ENCODE measurements at places on chromosomes 13 and 19. TPM values are rescaled to one million over a fixed set of nuclear protein-coding genes. Genes with fewer than 3 reads are reported as not detected.
A peak's percentile ranks its signal among the peaks of the same experiment; 100 is the strongest.

The LYPD5 gene
- 0.33 TPM for total RNA-seq

The CFAP97D2 gene
- not detected for total RNA-seq

- no peak overlapping the region for H3K27ac ChIP-seq
- H3K4me1 ChIP-seq: peaks cover 19% of the 10 kb centered on the region
- peak overlapping the region; percentile 51 for H3K4me3 ChIP-seq
- peaks cover 57% of the 10 kb centered on the region for H3K27me3 ChIP-seq
- peaks cover 3% of the 10 kb centered on the region for H3K36me3 ChIP-seq
Measured at GRCh38 chr19:46492841-46493235, 2.8 kb downstream of the PNMA8B start.

DNA sequence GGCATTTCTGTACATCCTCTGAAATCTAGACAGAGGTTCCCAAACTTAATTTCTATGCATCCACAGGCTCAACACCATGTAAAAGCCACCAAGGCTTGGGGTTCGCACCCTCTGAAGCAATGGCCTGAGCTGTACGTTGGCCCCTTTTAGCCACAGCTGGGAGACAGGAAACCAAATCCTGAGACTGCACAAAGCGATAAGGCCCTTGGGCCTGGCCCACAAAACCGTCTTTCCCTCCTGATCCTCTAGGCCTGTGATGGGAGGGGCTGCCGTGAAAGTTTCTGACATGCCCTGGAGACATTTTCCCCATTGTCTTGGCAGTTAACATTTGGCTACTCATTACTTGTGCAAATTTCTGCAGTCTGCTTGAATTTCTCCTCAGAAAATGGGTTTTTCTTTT lies 766.4 kb downstream of the GPC5 start:
- H3K36me3 ChIP-seq: peaks cover 3% of the 10 kb centered on the region
- DNase-seq: no peak
- H3K27me3 ChIP-seq: no peaks in the 10 kb centered on the region
- H3K27ac ChIP-seq: no peak overlapping the region
- H3K4me3 ChIP-seq: no peak overlapping the region

DNA sequence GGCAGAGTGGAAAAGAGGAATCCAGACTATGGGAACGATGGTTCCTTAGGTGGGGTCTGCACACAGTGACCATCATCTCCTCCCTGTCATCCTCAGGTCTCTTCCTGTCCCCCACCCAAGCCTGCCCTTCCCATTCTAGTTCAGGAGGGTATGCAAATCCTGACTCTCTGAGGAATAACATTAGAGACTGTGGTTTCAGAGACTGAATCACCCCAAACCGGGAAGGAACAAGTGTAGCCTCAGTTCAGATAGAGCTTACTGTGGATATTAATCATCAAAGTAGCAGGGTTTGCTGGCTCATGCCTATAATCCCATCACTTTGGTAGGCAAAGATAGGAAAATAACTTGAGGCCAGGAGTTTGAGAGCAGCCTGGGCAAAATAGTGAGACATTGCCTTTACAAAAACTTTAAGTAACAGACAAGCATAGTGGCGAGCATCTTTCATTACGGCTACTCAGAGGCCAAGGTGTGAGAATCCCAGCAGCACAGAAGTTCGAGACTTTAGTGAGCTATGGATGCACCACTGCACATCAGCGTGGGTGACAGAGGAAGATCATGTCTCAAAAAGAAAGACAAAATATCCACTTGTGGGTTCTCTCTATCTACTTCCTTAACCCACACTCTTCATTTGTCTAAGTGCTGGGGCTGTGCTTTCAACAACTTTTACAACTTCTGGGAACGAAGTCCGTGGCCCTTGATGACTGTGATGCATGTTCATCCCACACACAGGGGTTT lies 19.3 kb upstream of the LGALS13 start:
- DNase-seq: no peak
- peaks cover 13% of the 10 kb centered on the region for H3K27me3 ChIP-seq
- H3K4me1 ChIP-seq: no peaks in the 10 kb centered on the region
- H3K4me3 ChIP-seq: no peak overlapping the region
- H3K27ac ChIP-seq: no peak overlapping the region

DNA sequence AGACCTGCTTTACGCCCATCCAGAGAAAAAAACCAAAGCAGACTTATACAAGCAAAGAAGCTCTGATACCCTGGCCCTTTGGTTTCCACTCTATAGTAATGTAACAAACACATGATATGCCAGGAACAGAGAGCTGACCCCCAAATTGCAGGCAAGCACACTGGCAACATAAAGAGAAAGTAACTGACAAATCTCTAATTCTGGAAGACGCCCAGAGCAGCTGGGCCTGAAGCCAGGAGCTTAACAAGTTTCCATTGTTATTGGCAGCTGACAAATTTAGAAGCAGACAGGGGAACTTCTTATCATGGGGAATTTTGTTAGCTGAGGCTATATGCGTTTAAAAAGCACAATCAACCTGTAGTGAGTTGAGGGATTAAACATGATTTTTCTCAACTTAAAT lies 158.0 kb downstream of the DLEU7 start:
- DNase-seq: no peak
- H3K27ac ChIP-seq: no peak overlapping the region
- no peak overlapping the region for H3K4me3 ChIP-seq
- H3K4me1 ChIP-seq: peaks cover 6% of the 10 kb centered on the region
- H3K36me3 ChIP-seq: no peaks in the 10 kb centered on the region

All from mesothelial cell of epicardium (in vitro differentiated cells).